ENCODE measurements at places on chromosomes 11 and 22.
A peak's percentile ranks its signal among the peaks of the same experiment; 100 is the strongest.

GRCh38 chr11:58394195-58394594 is 12.5 kb downstream of the OR5B3 start:
- DNase-seq: no peak

GRCh38 chr22:39306456-39307361 is 12.7 kb downstream of the RPL3 start:
- DNase-seq: peak; percentile 67

GRCh38 chr22:38570779-38571364 is 889 bp upstream of the DMC1 start:
- peak; percentile 37 for DNase-seq

DNA sequence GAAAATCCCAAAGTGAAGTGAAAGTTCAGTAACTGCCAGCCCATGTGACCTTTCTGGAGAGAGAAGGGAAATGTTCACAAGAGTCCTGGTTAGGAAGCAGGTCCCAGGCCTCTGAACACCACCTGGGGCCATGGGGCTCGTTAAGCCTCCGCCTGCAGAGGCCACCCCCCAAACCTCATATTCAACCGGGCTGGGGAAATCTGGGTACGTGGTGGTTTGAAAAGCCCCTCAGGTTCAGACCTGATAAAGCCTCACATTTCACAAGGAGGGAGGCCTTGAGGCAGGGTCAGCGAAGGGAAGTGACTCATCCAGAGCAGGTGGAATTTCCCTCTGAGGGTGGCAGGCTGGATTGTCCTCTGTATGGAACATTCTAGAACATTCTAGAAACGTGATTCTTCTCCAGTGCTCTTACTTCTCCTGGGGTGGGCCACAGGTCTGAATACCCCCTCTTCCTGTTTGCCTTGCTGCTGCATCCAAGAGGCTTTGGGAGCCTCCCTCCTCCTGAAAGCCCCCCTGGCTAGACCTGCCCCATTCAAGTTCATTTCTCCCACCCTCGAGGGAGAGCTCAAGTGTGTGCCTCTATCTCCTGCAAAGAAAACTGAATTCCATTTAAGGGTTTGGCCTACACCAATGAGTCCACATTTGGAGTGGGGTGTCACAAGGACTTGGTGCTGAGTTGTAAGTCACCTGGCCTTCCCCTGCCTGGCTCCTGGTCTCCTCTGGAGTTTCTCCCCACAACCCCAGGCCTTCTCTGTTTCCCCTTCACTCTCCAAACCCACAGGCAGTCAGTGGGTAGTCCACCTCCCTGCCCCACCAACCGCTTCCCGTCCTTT is 6.3 kb downstream of the FXYD2 start:
- peak; percentile 47 for DNase-seq

DNA sequence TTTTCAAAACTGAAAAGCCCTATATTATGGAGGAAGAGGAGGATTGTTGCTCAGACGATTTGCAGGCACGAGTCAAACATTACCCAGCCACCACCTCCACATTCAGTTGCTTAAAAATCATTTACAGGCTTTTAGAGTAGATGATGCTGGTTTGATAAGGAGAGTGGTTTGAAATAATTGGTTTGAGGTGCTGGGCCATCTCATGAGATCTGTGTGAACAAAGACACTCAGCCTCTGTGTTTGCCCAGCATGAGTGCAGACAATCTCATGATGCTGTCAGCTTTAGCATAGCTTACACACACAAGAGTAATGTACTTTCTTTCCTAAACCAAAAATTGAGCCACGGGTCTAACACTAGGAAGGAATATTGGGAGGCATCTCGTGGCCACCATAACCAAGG is 4.3 kb downstream of the SLC43A3 start:
- no peak for DNase-seq

GRCh38 chr11:6196396-6196795 is 2.6 kb upstream of the OR52W1 start:
- no peak for DNase-seq

DNA sequence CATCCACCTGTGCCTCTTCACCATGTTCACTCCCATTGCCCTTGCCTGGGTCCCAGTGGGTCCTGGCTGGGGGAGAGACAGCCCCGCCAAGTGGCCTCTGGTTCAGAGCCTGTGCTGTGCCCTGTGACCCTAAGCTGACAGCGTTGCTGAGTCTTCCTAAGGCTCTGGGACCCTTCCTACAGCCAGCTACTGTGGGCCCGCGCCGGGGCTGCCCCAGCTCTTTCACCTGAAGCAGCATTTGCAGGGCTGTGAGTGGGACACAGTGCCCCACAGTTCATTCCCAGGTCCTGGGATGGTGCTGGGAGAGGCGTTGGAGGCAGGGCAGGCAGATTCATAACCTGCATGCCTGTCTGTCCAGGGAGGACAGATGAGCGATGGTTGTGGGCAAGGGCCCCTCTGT is 10.7 kb downstream of the TPCN2 start:
- no peak for DNase-seq

- DNase-seq: no peak
Measured at GRCh38 chr22:37581504-37581903, 1.6 kb upstream of the LGALS2 start.

DNA sequence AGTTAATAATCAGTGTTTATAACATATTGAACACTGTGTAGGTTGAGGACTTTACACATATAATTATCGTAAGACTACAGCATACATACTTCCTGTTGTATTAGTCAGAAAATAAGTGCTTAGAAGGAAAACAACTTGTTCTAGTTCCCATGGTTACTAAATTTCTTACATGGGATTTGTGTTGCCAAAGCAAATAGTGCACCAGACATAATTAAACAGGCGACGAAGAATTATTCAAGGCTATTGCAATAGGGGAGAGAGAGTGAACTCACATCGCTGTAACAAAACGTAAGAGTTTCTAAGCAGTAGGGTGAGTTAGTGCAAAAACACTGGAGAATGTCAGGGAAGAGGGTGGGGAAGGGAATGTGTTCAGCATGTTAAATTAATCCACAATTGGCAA is 347.8 kb downstream of the CNTN5 start:
- DNase-seq: no peak

DNA sequence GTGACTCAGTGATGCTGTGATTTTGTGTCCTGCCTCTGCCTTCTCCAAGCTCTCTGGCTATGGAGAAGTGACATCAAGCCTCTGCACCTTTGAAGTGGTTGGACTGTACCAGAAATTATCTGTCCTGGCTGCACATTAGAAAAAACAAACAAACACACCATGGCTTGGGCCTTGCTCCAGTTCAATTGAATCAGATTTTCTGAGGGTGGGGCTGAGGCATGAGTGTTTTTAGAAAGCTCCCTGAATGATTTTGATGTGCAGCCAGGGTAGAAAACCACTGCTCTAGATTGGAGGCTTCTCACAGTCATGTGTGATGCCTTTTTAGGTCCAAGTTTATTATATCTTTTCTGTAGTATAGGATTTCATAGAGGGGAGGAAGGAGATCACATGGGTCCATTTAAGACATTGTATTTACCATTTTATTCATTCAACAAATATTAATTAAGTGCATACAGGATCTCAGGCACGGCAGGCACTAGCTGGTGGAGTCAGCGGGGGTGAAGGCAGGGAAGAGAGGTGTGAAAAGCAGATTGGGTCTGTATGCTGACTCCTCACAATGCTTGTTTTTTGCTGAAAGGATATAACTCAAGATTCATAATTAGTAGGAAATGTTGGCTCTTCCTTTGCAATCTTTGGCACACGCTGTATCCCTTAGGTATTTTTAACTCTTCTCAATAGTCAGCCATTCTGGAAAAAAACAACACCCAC is 7.1 kb upstream of the VSTM5 start:
- no peak for DNase-seq

- DNase-seq: peak; percentile 60
Measured at GRCh38 chr11:65625628-65626342, 10.2 kb downstream of the PCNX3 start.

DNA sequence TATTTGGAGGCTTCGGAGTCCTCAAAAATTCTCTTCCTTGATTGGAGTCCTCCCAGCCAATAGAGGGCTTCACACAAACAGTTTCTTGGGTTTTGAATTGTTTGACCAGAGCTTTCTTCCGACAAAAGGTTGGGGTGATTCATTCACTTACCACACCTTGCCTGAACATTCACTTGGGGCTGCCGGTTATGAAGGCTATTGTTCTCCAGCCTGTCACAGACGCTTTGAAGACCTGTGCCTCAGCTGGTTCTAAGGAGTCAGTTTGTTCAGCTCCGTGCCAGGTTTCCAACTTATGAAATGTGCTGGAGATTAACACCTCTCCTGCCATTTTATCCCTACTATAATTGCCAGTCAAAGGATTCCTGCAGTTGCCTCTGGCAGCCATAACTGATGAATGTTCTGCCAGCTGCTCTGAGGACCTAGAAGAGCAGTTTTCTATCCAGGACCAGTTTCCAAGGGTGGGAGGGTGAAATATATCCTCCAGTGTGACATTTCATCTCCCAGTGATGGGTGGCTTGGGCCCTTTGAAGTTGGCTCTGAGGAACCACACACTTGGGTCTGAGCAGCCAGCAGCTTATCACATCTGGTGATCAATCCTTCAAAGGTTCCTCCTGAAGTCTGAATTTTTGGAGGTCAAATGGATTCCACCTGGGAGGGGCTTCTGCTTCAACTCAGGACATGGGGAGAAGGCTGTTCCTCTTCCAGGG is 31.4 kb downstream of the LIMK2 start:
- DNase-seq: no peak

GRCh38 chr11:17354601-17354991 is 3.0 kb downstream of the NCR3LG1 start:
- DNase-seq: peak; percentile 65

- no peak for DNase-seq
Measured at GRCh38 chr11:81092522-81092921, 1641.1 kb downstream of the FAM181B start.

GRCh38 chr11:59668188-59668949 is 468 bp downstream of the PATL1 start:
- peak; percentile 73 for DNase-seq

GRCh38 chr11:72684236-72684912 is 10.2 kb upstream of the PDE2A start:
- DNase-seq: peak; percentile 36

DNA sequence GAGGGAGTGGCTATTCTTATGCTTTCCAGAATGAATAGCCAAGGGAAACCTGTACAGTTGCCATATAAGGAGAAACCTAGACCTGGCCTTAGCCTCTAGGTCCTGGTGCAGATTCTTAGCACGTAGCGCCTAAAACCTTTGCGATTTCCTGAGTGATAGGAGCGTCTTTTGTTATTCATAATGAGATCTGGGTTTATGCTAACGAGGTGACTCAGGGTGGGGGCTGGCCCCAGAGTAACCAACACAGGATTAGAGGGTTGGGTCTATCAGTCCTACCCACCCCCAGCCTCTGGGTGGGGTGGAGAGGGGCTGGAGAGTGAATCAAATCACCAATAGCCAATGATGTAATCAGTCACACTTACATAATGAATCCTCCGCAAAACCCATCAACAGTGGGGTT is 73.4 kb upstream of the PARVG start:
- no peak for DNase-seq

- peak; percentile 80 for DNase-seq
Measured at GRCh38 chr22:36853407-36854099, 7.3 kb upstream of the NCF4 start.

DNA sequence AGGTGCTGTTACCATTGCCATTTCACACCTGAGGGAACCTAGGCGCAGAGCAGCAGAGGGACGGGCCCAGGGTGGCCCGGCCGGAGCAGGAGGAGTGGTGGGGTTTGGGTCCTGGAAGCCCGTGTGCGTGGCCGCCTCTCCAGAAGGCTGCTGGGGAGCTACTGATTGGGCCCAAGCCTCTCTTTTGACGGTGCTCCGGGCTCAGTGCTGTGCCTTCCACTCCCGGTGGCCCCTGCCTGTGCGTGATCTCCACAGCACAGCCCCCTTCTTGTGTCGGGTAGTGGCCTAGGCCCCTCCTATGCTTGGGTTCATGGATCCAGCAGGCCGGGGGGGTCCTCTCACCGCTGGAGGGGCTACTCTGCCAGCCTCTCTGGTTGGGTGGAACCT is 41.0 kb downstream of the SMIM38 start:
- DNase-seq: no peak

DNA sequence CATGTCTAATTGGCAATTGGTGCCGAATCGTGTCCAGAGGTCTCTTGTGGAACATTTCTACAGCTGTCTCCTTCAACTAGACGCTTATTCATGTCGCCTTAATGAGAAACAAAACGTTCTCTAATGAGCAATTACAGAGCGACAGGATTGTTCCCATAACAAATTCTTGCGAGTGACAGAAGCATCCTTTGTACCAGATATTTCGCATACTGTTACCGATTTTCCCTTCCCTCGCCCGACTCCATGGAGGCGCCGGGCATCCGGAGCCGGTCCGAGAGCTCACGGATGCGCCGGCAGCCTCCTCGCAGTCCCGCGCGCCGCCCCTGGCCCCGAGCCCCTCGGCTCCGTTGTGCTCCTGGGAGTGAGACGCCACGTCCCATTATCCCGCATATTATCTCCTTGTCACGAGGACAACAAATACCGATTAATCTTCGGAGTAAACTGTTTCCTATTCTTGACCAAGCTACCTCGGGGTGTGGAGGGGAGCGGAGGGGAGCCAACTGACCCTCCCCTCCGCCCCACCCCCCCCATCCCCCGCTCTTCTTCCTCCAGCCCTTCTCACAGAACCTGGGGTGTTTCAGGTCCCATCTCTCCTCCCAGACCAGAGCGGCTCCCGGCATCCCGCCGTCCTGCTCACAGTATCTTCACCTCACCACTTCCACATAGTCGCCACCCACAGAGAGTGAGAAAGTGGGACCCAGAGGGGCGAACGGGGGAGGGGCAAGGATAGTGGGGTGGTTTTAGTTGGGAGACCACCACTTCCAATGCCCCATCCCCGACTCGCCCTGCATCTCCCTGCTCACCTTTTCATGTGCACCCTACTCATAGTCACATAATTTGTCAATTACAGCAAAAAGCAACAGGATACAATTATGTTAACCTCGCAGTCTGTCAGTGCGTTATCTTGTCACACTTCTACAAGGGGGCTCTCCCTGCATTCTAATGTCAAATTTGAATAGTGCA is 11.4 kb downstream of the PAX6 start:
- DNase-seq: no peak

DNA sequence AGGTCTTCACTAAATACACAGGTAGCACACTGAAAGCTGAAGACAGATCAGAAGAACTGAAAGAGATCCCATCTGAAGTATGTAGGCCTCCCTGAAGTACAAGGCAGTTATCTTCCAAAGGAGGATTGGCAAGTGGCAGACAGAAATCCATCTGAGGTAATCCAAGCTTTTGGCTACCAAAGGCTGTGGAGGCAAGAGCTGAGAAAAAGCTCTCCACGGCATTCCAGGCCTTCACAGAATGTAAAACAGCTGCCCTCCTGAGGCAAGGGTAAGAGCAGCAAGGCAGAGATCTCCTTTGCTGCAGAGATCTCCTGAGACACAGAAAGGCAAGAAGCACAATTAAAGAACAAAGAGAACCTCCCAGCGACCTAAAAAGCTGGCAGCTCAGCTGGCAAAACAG is 19.1 kb downstream of the PIK3C2A start:
- no peak for DNase-seq
